Activated CD8-positive, alpha-beta T cell treated with anti-CD3 and anti-CD28 coated beads for 36 hours (primary cell): ENCODE measurements at places on chromosomes 3 and 15. TPM values are rescaled to one million over a fixed set of nuclear protein-coding genes. Genes with fewer than 3 reads are reported as not detected.

GRCh38 chr3:123325766-123326256 lies 123.1 kb downstream of the ADCY5 start:
- DNase-seq, result no peak

The WDR5B gene
- total RNA-seq, result 3.2 TPM

The ERC2 gene
- total RNA-seq, result 0.52 TPM

DNA sequence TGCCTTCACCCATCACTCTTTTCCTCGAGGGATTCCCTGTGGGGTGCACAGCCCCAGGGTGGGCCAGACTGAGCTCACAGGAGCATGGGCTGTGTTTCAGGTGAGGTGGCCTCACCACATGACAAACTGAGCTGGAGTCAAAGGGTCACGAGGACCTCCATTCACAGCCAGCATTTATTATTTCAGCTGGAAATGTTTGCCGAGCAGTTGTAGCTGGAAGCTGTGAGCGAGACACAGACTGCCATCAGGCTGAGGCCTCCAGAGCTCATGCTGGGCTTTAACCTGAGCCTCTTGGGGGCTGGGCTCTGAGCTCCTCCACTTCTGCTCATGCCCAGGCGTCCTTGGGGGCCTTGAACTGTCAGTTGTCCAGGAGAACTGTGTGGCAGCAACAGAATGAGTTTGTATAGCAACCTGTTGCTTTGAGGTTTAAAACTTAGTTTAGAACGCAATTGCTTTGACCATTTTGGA lies 57.5 kb downstream of the FLNB start:
- DNase-seq, result no peak

- DNase-seq, result no peak
These were observed 1.1 kb upstream of the WWTR1 start for GRCh38 chr3:149658744-149659497.

DNA sequence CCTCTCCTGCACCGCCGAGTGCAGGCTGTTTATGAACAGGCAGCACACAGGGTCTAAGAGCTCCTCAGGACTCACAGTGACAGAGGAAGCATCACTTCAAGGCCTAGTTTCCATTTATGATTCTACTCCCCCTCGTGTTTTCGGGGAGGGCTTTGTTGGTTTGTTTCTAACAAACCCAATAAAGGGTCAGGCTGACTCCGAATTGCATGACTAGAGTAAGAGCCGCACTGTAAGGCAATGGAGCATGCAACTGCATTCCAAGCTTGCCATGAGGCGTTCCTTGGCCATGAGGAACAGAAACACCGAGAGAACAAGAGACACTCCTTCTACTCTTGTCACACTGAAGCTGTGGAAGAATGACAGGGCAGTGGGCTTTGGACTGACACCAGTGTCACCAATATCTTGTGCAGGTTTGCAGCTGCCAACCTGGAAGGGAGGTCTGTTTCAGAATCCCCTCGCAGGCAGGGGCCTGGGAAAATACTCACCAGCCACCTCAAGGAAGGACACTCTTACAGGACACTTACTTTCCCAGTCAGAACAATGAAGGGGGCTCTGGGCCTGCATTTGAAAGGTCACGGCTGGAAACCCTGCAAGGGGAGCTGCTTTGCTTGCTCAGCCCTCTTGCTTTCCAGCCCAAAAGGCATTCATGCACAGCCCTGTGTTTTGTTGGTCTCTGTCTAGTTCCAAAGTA lies 96.8 kb downstream of the ADAMTS17 start:
- no peak for DNase-seq

The HCN4 gene
- total RNA-seq, result not detected

DNA sequence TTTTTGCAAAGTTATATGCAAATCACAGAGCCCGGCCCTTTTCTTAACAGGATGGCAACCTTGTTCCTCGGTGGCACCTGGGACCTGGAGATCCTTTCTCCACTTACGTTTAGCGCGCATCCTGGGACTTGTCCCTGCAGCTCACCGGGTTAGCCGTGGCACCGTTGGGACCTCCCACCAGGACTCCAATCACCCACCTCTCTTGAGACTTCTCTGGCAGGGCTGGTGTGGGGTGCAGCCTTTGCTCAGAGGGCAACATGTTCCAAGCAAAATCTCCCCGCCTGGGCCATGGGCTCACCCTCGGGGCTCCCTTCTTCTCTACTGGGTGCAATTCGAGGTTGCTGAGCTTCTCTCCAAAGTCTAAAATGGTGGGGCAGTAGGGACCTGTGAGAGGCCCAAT lies 211.9 kb upstream of the UMPS start:
- no peak for DNase-seq

DNA sequence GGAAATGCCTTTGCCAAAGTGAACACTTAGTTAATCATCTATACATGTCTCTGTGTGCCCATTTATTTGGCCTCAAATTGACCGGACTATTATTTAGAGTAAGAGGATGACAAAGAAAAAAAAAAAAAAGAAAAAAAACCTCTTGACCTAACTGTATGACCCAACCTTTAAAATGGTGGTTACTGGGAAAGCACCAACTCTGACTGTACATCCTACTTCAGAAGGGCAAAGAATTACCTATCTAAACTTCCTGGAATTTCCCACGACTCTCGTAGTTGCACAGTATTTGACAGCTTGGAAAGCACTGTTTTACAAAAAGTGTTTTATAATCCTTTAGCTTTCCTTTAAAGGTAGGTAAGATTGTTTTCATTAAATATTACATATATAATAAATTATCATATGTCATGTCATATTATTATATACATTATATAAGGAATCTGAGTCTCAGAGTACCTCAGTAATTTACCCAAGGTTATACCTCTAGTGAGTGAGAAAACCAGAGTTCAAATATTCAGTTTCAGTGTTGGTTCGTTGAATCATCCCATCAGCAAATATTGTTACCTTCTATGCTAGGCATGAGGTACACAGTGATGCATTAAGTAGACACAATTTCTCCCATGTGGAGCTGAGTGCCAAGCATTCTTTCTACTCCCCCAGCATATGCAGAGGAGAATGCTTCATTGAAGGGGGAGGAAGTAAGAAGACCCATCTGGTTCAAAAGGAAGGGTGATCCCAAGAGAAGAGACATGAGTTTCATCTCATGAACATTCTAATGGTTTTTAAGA lies 5.0 kb downstream of the BCL2A1 start:
- no peak for DNase-seq

The CCDC39 gene
- not detected for total RNA-seq

GRCh38 chr3:122893754-122894668 lies 99.1 kb downstream of the SLC49A4 start:
- DNase-seq, result no peak

DNA sequence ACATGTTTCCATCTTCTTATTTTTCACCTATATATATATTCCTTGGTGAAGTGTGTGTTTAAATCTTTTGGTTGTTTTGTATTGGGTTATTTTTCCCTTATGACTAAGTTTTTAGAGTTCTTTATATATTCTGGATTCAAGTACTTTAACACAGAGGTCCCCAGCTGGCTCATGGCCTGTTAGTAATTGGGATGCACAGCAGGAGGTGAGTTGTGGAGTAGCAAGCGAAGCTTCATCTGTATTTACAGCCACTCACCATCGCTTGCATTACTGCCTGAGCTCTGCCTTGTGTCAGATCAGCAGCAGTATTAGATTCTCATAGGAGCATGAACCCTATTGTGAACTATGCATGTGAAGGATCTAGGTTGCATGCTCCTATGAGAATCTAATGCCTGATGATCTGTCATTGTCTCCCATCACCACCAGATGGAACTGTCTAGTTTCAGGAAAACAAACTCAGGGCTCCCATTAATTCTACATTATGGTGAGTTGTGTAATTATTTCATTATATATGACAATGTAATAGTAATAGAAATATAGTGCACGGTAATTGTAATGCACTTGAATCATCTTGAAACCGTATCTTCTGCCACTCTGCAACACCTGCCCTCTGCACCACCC lies 151.6 kb downstream of the RSRC1 start:
- DNase-seq, result no peak

The RBMS3 gene
- 2.3 TPM for total RNA-seq

The TMEM87A gene
- total RNA-seq, result 24.7 TPM

The CDCP1 gene
- 0.36 TPM for total RNA-seq
